ENCODE measurements at places on chromosomes 5 and 9.

- DNase-seq, result no peak
Observed at GRCh38 chr9:113920872-113921271, 44.8 kb downstream of the ZNF618 start.

- DNase-seq, result no peak
Observed at GRCh38 chr5:106545325-106545724, 1125.4 kb downstream of the EFNA5 start.

GRCh38 chr5:1815071-1815786 lies 14.0 kb downstream of the NDUFS6 start:
- no peak for DNase-seq

GRCh38 chr9:18672706-18673105 lies 198.8 kb downstream of the ADAMTSL1 start:
- DNase-seq, result no peak

DNA sequence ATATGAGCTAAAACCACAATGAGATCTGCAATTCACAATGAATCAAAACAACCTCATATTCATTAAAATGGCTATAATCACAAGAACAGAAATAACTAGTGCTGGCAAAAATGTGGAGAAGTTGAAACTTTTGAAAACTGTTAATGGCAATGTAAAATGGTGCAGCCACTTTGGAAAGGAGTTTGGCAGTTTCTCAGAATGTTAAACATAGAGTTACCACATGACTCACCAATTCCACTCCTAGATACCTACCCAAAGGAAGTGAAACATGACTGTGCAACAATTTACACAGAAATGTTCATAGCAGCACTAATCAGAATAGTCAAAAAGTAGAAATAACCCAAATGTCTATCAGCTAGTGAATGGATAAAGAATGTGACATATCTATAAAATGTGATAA lies 862.2 kb downstream of the DTWD2 start:
- no peak for DNase-seq

DNA sequence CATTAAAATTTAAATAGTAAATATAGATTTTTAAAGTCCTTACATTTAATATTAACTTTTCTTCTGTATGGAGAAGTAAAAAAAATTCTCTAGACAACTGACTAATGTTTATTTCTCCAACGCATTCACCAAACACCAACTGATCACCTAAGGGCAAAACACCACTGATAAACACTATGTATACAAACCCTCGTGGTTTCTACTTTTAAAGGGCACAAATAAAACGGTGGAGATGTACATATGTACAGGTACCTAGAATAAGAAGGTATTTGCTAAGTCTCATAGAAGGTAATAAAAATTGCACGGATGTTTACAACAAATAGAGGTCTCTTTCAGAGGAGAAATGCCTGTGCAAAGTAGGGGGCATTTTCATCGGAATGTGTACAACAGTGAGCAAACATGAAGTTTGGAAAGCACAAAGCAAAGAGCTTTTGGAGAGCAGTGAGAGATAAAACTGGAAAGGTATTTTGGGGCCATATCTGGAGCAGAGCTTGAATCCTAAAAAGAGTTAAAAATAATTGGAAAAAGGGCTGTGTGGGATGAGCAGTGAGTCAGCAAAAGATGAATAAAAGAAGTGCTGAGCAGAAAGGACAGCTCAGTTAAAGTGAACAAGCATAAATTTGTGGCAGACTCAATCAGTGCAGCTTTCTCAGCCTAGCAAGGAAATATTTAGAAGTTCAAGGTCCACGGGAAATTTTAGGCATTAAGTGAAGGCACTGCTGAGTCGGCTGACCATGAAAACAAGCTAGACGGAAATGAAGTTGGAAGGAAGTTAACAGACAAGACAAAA lies 160.0 kb downstream of the TMEM161B start:
- no peak for DNase-seq

DNA sequence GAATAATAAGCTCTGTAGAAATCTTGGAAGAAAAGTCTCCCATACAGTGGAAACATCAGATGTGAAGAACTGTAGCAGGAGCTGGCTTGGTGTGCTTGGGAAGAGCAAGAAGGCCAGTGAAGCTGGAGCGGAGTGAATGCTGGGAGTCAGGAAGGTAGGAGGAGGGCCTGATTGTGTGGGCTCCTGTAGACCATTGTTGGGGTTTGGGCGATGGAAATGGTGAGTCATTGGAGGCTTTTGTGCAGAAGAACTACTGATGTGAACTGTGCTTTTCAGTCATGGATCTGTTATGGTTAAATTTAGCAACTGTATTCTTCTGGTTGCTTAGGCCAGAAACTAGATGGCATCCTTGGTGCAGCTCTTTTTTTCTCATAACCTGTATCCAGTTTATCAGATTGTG lies 2.3 kb downstream of the ICE1 start:
- DNase-seq, result no peak

DNA sequence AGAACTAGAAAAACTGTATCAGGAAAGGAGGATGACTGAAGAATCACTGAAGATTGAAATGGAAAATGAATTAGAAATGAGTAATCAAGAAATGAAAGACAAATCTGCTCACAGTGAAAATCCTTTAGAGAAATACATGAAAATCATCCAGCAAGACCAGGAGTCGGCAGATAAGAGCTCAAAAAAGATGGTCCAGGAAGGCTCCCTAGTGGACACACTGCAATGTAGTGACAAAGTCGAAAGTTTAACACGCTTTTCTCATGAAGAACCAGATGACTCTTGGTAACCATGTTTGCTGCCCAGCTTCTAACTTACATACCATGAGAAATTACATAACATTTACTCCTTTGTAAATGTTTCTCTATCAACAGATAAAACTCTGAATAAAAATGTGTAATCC lies 37.1 kb downstream of the CPLANE1 start:
- no peak for DNase-seq

DNA sequence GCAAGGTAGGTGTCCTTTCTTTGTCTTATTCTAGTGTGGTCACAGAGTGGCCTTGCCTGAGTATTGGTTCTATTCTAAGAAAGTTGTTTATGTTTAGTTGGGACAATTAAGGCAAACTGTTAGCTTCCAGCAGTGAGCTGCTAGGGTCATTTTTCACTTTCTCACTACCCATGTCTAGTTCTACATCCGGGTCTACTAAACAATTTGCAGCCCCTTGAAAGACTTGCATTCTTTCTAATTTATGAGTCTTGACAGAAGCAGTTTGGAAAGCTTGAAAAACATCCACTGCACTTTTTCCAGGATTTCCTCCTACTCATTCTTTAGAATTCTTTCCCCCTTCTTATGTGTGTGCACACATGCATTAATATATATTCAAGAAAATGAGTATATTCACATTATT lies 892.2 kb upstream of the ACO1 start:
- DNase-seq, result no peak

DNA sequence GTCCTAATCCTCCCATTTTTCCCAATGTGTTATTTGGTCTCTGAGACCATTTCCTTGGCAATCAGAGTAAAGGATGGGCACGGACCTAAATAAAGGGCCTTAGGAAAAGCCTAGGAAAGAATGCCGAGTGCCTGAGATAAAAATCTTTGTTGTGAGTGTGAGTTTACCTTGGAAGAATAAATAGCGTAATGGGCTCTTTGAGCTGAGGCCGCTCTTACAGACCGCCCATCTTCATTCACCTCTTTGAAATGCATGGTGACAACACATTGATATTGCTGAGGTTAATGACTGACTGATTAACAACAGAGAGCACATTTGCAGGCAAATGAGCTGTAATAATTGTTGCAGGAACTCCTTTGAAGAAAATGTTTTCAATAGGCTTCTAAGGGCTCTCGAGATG lies 1967.1 kb upstream of the WWC1 start:
- DNase-seq, result no peak

DNA sequence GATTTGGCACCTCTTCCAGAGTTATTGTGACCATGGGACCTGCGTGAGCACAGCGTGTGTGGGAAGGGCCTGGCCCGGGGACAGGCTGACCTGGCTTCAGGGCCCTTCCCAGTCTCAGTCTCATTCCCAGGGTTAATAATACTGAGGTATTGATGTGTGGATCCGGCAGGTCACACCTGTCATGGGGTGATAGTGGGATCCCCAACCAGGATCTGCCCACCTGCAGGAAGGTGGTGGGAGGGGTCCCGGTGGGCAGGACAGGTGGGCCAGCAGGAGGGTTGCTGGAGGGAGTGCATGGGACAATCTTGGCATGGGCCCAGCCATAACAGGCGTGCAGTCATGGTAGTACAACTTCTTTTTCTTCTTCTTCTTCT lies 55.4 kb downstream of the COL15A1 start:
- DNase-seq, result no peak

GRCh38 chr5:98599016-98599415 lies 174.4 kb upstream of the RGMB start:
- DNase-seq, result no peak

GRCh38 chr9:3444016-3444415 lies 81.8 kb downstream of the RFX3 start:
- no peak for DNase-seq

- no peak for DNase-seq
Observed at GRCh38 chr9:114205171-114206015, 50.1 kb downstream of the COL27A1 start.

GRCh38 chr9:97560851-97561250 lies 59.4 kb downstream of the TMOD1 start:
- DNase-seq, result no peak

DNA sequence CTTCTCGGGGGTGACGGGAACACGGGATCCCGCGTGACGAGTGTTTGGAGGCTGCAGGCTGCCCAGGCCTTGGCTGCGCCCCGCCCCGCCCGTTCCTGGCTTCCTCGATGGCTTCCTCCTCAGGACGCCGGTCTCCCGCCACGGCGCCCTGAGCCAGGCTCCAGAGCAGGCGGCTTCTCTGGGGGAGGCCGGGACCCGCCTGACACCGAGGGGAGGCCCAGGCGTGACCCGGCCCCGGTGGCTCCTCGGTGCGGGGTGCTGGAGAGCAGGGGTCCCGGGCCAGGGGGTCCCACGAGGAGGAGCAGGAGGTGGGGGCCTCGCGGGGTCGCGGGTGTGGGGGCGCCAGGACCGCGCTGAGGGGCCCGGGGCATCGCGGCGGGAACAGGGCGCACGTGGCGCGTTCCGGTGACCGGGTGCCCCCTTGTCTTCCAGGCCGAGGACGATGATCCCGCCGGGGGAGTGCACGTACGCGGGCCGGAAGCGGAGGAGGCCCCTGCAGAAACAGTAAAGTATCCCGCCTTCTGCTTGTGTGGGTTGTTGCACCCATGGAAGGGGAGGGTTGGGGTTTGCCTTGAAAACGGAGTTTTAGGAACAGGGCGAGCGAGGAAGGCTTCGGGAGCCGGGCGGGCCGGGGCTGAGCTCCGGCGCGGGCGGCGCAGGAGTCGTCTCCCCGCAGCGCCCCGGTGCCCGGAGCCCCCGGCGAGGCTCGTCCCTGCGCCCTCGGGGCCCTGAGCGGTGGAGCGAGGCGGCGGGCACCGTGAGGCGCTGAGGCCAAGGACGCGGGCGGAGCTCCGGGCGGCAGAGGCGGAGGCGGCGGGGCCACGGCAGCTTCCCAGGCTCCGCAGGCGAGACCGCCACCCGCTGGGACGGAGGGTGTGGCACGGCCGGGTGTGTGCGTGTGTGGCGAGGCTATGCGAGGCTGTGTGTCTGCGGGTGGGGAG lies 22.2 kb downstream of the AHRR start:
- DNase-seq, result peak; percentile 76

- no peak for DNase-seq
Observed at GRCh38 chr5:759781-760362, 24.7 kb downstream of the ZDHHC11B start.

DNA sequence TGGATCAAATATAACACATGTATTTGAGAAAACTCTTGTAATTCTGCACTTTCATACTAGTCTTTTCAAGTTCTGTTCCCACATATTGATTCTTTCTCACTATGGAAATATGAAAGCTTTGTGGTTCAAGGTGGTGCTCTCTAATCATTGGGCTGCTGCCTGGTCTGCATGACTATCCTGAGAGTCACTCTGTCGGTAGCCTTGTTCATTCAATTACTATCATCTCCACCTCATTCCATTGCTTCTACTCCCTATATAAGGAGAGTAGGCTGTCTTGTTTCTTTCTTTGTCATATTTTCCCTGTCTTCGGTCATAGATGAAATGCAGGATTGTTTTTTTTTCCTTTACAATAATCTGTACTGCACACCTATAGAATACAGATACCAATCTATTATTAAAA lies 341.4 kb upstream of the ACTBL2 start:
- no peak for DNase-seq

DNA sequence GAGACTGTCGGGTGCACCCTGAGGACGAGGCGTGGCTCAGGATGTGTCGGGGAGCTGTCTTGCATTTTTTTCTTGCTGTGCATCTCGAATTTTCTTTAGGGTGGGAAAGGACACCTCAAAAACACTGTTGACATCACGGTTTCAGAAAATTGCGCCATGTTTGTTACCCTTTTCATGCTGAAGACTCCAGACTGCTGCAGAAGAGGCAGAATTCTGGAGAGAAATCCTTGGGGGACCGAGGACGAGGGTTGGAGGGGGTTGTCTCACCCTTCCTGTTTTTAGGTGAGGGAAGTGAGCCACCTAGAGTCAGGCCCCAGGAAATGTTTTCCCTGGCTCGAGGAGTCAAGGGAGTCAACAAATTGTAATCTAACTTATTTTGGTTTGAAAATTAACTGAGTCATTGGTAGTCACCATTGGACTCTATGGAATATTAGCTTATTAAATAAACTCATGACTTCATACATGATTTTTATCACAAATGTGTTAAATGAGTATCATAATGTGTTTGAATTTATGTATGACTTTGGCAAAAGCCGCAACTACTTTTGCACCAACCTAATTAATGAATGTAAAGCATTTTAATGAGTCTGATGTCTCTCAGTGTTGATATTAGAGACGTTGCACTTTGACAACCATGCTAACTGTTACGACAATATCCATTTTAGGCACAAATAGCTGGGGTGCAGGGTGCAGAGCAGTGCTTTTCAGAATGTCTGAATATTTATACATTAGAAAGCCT lies 724 bp upstream of the LYSMD3 start:
- DNase-seq, result peak; percentile 77

- DNase-seq, result no peak
Observed at GRCh38 chr5:63563008-63563917, 399.0 kb downstream of the HTR1A start.

GRCh38 chr9:125233678-125234077 lies 7.5 kb downstream of the HSPA5 start:
- DNase-seq, result no peak

DNA sequence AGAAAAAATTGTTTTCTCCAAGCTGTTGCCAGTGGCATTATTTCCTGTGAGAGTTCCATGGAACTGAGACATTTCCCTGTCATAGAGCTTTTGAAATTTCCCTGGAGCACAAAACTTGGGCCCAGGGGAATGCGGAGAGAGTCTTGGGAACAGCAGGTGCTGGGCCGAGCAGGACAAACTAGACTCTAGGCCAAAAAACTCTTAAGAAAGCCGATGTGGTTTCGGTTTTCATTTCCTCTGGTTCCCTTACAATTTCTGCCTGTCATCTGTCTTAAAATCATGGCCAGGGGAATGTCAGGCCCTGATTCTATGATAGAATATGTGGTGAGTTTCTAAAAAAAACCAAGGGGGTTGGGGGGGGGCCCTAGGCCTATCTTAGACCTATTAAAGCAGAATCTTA lies 4.6 kb downstream of the SLC35A4 start:
- DNase-seq, result no peak

GRCh38 chr5:96431376-96432187 lies 1.5 kb downstream of the PCSK1 start:
- DNase-seq, result peak; percentile 54
